ENCODE measurements at places on chromosomes 13 and 19. TPM values are rescaled to one million over a fixed set of nuclear protein-coding genes. Genes with fewer than 3 reads are reported as not detected.

GRCh38 chr13:28324181-28324789, 170.6 kb downstream of the FLT1 start:
- DNase-seq: no peak

ADAMTSL5 gene
- 0.61 TPM for polyA plus RNA-seq

DNA sequence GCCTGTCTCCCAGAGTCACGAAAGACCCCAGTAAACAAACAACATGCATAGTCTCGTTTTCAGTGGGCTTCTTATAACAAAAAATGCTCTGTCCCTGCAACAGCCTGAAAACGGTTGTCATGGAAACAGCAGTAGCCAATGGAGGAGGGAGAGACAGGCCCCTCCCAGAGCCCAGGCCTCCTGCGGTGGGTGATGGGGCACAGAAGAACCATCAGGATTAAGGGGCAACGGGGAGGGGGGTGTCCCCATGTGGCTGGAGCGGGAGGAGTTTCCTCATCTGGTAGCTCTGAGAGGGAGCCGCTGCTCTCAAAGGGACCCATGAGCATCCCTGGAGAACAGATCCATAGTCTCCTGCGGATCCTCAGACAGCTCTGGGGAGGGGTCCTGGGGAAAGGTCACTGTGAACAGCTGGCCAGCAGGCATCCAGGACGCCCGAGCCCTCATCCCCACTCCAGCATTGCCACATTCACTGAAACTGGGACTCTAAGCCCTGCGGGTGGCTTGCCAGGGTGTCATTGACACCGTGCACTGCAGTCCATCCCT, 37.5 kb upstream of the PNMA8B start:
- no peak for DNase-seq

GRCh38 chr13:21894703-21895699, 224.1 kb downstream of the FGF9 start:
- no peak for DNase-seq

GRCh38 chr19:47315125-47315821, 5.6 kb downstream of the C5AR1 start:
- DNase-seq: no peak

GRCh38 chr19:37902668-37903067, 3.7 kb downstream of the WDR87 start:
- peak; percentile 57 for DNase-seq

GRCh38 chr19:38290631-38291147, 13.4 kb upstream of the C19orf33 start:
- no peak for DNase-seq

GRCh38 chr13:44267980-44268379, 105.6 kb upstream of the SERP2 start:
- DNase-seq: no peak

DNA sequence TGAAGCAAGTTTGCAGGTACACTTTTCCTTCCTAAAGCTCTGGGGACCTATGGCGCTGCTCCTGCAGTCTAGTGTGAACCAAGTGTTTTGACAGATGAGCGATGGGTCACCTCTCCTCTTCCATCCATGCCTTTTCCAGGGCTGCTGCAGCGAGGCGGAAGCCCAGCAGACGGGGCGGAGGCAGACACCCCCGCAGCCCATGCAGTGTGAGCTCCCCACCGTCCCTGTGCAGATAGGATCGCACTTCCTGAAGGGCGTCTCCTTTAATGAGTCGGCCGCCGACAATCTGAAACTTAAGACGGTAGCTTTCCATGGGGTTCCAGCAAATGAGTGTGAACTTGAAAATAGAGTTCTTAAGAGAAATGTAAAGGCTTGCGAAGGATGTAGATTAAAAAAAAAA, 37.1 kb upstream of the GPI start:
- DNase-seq: no peak

C19orf38 gene
- 1.8 TPM for polyA plus RNA-seq

CALM3 gene
- 500 TPM for polyA plus RNA-seq

DNA sequence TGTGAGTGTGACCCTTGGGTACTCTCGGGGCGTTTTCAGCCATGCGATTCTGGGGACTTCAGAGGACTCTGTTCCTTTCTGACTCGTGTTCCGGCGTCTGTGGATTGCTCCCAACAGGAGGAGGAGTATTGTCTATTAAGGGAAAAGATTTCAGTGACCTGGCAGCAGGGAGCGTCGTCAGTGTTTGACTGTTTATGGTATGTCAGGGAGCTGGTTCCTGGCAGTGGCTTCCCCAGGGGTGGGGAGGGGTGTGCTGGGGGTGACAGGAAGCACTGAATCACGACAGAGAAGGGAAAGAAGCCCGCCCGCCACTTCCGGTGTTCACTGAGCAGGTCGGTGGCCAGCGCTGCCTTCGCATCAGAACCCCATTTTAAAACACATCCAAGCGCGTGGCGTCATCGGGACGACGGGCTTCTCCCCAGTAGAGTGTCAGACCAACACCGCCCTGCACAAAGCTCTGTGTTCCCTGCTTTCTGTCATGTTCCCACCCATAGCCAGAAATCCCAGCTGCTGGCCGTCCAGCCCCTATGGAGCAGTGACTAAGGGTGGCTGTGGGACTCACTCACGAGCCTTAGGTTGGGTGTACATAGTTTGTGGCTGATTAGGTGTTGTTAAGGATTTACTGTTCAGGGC, 33.8 kb downstream of the COL4A2 start:
- no peak for DNase-seq

GRCh38 chr13:72163678-72164077, 296.7 kb upstream of the DACH1 start:
- DNase-seq: no peak

GRCh38 chr19:41096353-41096752, 8.1 kb downstream of the CYP2A13 start:
- DNase-seq: no peak

GRCh38 chr13:68927387-68928026, 1180.1 kb upstream of the ATXN8OS start:
- peak; percentile 6 for DNase-seq

DNA sequence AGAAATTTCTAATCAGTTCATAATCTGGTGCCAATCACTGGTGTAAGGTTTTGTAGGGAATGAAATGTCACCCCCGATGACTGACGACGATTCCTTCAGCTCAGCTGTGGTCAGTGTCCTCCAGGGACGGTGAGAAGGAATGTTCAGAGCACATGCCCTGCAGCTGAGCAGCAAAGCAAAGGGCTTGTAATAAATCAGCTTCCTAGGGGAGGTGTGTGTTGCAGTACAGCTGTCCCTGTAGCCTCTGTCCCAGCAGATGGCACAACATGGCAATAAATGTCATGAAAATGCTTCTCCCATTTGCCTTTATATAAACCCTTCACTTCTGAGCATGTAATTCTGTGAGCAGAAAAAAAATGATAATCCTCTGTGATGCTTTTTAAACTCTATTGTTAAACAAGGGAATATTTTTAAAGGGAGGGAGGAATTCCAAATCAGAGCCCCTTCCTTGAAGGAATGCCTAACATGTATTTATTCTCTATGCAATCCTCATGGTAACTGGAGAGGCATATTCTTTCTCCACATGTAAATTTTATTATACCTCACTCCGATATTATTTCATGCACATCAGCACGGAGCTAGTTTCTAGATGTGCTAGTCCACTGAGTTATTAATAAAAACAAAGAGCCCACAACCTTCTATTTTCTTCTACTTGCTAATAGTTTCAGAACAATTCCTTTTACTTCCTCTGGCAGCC, 102.5 kb downstream of the FAM216B start:
- no peak for DNase-seq

ZNF417 gene
- 29.4 TPM for polyA plus RNA-seq

DNA sequence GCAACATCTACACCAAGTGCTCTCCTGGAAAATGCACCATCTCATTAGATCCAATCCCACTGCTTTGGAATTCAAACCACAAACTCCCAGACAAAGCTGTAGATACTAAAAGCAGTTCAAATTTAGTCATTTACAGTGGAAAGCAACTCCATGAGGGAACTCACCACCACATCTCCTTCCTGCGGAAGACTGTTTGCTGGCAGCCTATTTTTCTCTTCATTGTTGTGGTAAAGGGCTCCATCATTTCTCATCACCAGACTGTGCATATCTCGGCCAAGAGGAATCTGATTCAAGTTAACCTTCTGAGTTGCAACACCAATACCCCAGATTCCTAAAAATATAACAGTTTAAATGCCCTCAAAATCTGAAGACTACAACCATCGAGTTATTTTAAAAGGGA, 8.4 kb downstream of the SPRYD7 start:
- no peak for DNase-seq

DNA sequence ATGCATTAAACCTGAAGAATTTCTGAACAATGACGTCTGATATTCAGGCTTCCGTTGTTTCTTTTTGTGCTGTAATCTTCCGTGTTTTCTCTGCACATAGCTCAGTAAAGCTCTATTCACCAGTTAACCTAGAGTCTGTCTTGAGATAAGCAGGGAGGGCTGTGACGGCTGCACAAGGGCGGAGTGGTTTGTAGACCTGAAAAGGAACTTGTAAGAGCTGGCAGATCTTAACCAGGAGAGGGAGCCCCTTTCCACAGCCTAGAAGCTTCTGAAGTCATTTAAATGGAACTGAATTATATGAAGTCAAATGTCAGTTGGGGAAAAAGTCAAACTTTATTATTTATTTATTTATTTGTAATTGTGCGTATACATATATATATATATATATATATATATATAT, 27.5 kb downstream of the DPRX start:
- DNase-seq: no peak

DNA sequence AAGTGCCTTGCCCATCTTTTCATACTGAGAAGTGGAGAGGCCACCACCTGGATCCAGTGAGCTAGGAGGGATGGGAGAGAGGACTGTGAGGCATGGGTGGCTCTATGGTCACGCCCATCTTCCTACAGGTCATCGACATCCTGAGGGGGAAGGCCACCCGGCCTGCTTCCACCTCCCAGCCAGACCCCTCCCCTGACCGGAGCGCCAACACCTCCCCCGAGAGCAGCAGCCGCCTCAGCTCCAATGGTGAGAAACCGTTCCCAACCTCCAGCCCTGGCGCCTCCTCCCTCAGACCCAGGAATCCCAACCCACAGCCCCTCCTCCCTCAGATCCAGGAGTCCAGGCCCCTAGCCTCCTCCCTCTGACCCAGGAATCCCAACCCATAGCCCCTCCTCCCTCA, 10.1 kb downstream of the BCL3 start:
- DNase-seq: no peak

DNA sequence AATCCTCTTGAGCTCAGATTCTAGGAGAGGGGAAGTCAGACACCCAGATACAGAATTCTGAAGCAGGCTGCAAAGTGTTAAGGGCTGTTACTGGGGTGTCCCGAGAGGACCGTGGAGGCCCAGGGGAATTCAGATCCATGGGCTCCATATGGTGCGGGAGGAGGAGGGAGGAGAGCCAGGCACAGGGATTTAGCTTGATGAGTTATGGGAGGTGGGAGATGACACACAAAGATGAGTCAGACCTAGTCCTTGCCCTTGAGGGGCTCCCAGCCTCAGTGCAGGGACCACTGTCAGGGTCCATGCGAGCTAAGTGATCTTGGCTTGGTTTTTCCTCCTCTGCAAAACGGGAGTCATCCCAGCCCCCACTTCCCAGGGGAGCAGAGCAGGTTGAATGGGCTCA, 14.4 kb upstream of the GIPR start:
- DNase-seq: no peak

ZNF99 gene
- polyA plus RNA-seq: 1.1 TPM

DNA sequence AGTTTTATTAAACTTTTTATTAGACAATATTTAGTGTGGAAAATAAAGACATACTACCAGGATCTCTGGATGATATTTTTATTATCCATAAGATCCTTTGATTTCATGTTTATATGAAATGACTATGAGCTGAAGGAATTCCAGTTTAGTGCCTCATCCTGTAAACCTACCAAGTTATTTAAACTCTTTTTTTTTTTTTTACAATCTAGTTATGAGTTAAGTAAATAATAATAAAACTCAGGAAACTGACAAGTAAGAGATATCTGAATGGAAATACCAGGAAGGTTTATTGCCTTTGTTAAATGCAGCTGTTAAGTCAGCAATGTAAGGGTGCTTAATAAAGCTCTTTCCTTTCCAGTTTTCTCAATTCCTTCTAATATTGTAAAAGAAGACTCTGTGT, 53.9 kb downstream of the RXFP2 start:
- DNase-seq: no peak

GRCh38 chr19:532561-533363, 1.2 kb downstream of the CDC34 start:
- peak; percentile 68 for DNase-seq

GRCh38 chr19:7924651-7925170, 1.2 kb downstream of the CTXN1 start:
- DNase-seq: no peak

GRCh38 chr19:16899566-16900075, 10.8 kb downstream of the F2RL3 start:
- DNase-seq: no peak

All from right renal cortex interstitium (tissue), 3 donors.